ENCODE measurements at places on chromosomes 2 and 18. TPM values are rescaled to one million over a fixed set of nuclear protein-coding genes. Genes with fewer than 3 reads are reported as not detected.

GRCh38 chr2:62653582-62654422 is 51.7 kb upstream of the EHBP1 start:
- no peak for DNase-seq

GRCh38 chr2:112290088-112290487 is 14.7 kb downstream of the ZC3H6 start:
- no peak for DNase-seq

DNA sequence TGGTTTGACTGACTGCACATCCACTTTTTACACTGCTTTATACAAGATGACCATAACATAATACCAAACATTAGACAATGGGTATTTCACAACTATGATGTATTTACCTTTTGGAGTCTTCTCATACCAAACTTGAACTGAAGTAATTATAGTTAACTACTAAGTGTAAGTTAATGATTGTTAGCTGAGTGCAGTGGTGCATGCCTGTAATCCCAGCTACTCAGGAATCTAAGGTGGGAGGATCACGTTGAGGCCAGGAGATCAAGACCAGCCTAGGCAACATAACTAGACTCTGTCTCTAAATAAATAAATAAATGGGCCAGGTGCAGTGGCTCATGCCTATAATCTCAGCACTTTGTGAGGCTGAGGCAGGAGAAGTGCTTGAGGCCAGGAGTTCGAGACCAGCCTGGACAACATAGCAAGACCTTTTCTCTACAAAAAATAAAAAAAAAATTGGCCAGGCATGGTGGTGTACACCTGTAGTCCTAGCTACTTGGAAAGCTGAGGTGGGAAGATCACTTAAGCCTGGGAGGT is 44.9 kb upstream of the ORC2 start:
- DNase-seq = no peak

- no peak for DNase-seq
Observed at GRCh38 chr2:202510911-202511310, 123.9 kb upstream of the FAM117B start.

- DNase-seq = no peak
Observed at GRCh38 chr2:214628091-214628490, 181.4 kb downstream of the BARD1 start.

DNA sequence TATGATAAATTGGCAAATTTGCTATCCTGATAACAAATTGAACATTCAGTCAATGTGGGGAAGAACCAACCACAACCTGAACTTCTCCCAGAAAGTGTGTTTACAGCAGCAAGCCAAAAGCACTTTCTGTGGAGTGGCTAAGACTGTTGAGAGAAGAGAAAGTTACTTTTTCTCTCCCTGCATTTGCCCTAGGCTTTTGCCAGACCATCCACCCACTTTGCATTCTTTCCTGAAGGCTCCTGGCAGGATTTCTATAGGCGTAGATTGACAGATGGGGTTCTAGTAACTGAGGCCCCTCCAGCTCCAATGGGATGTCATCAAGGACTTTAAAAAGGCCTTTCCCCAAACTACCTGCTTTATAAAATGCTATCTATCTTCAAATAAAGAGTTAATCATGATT is 215.2 kb downstream of the GULP1 start:
- DNase-seq = no peak

- peak; percentile 15 for DNase-seq
Observed at GRCh38 chr18:10242936-10243680, 211.3 kb upstream of the APCDD1 start.

- DNase-seq = no peak
Observed at GRCh38 chr2:164243315-164243714, 378.0 kb downstream of the GRB14 start.

Gene APCDD1
- 7.6 TPM for total RNA-seq
